CD4-positive, alpha-beta T cell treated with Interleukin-17A for 4 hours (primary cell): ENCODE measurements at places on chromosomes 1 and 21.

DNA sequence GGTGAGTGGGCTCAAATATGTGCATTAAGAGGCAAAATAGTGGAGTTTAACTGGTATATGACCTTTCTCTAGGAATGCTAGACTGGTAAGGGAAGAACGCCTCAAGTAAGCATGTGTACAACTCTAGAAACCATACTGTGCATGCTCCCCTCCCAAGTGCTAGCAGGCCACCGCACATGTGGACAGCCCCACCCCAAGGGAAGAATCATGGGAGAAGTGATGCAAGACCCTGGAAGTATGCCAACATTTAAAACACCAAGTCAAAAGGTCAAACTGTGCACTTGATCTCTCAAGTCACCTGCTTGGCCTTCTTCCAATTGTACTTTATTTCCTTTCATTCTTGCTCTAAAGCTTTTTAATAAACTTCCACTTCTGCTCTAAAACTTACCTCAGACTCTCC lies 120.4 kb downstream of the WDR3 start:
- no peak for DNase-seq

GRCh38 chr1:79827446-79827845 lies 820.9 kb upstream of the ADGRL4 start:
- DNase-seq = no peak

GRCh38 chr1:60848583-60849188 lies 233.7 kb upstream of the NFIA start:
- DNase-seq = no peak

GRCh38 chr1:25896266-25896665 lies 10.0 kb downstream of the STMN1 start:
- DNase-seq = no peak

DNA sequence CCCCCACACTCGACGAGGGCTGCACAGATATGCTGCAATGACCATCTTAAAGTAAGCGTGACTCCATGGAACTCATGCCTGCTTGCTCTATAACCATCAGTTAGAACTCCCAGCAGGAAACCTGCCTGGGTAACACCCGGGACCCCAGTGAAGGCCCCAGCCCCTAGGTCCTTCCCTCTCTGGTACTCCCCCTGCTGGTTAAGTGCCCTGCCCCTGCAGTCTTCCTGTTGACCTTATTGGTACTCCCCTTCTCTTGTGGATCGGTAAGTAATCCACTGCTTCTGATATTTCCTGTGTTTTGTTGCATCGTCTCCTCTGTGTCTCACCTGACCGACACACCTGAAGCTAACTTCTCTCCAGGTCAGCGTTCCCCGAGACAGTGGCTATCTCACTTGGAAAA lies 104.8 kb upstream of the COG2 start:
- DNase-seq = no peak

DNA sequence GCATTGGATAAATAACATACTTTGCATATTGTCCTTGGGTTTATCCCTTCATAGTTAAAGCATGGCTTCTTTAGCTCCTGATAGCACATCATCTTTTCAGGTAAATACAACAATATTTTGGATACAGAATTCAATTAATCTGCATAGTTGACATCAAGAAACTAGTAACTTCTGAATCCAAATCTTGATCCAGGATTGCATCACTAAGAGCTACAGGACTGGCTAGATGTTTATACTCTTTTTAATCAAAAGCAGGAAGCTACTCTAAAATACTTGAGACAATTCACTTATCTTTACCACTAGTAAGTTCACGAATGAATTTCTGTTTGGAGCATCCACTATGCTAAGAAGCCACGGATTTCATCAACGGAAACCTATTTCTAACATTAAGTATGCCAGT lies 54.2 kb upstream of the SLC44A3 start:
- no peak for DNase-seq

- DNase-seq = no peak
These were observed 2.3 kb upstream of the MXRA8 start for GRCh38 chr1:1360506-1361169.

GRCh38 chr1:152440635-152441471 lies 26.8 kb upstream of the CRNN start:
- peak; percentile 72 for DNase-seq

DNA sequence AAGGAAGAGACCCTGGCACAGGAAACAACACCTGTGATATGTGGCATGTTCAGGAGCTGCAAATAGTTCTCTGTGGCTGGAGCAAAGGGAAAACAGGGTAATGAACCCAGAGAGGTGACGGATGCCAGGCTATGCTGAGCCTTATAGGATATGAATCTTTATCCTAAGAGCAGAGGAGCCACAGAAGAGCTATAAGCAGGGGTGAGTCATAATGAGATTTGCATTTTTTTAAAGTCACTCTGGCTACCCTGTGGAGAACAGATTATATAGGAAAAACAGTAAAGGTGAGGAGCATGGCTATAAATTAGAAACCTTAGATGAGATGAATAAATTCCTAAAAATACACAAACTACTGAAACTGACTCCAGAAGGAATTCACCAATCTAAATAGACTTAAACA lies 12.8 kb upstream of the MPL start:
- DNase-seq = no peak
